ENCODE measurements at places on chromosomes 16 and 17. TPM values are rescaled to one million over a fixed set of nuclear protein-coding genes. Genes with fewer than 3 reads are reported as not detected.

CBLN1 gene
- not detected for total RNA-seq

ADAM11 gene
- 0.47 TPM for total RNA-seq

FZD2 gene
- total RNA-seq = not detected

HS3ST2 gene
- not detected for total RNA-seq

OR3A1 gene
- total RNA-seq = 0.22 TPM
